ENCODE measurements at places on chromosomes 3 and 15.

- DNase-seq, result no peak
Measured at GRCh38 chr3:10137178-10137577, 4.4 kb upstream of the VHL start.

- DNase-seq, result no peak
Measured at GRCh38 chr3:133371181-133371580, 28.7 kb upstream of the BFSP2 start.

GRCh38 chr3:64759811-64760210, 72.0 kb upstream of the ADAMTS9 start:
- DNase-seq, result no peak

- no peak for DNase-seq
Measured at GRCh38 chr3:132088291-132088690, 53.5 kb upstream of the CPNE4 start.

DNA sequence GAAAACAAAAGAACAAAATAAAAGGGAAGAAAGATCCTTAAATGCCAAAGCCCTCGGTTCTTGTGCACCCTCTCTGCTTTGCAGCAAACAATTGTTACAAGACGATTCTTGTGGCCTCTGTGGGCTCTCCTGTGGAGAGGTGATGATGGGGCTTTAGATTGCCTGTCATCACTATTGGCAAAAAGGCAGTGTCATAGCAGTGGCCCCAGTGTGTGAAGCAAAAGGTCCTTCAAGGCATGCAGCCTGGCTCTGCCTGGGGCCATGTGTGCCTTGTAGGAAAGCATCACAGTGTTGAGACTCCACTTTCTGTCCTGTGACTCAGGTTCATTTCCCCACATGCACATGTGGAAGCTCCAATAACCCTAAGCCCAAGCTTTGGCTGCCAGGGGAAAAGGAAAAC, 43.7 kb downstream of the POC1A start:
- DNase-seq, result no peak

DNA sequence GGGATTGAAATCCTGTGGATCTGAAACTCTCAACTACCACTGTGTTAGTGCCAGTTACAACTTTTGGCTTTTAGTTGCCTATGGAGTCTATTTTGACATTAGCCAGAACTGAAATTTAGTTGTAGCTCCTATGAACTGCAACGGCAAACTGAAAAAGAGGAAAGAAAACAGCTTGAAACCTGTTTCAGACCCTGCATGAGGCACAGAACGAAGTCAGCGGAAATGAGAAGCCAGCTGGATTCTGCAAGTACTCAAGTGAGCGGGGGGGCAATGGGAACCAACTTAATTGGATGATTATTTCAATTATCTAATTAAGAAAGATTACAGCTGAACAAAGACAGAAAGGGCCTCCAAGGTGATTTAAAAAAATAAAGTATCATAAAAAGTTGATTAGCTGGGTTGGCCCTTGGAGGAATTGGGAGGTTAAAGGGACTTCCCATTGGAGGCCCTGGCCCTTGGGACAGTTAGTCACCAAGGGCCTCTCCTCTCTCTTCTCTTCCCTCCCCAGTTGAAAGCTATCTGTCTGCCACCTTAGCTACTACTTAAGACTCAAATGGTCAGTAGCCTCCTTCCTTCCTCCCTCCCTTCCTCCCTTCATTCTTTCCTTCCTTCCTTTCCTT, 352.1 kb downstream of the SHQ1 start:
- DNase-seq, result peak; percentile 17

Measured in GM19239 (cell line).